ENCODE measurements at places on chromosomes 16 and 17. TPM values are rescaled to one million over a fixed set of nuclear protein-coding genes. Genes with fewer than 3 reads are reported as not detected.
A peak's percentile ranks its signal among the peaks of the same experiment; 100 is the strongest.

Gene STAC2
- 2.5 TPM for total RNA-seq

Gene CDYL2
- 5.4 TPM for total RNA-seq

Gene C17orf75
- 40.4 TPM for total RNA-seq

Gene TAX1BP3
- 79.2 TPM for total RNA-seq

Gene CTRB1
- total RNA-seq = not detected

Gene HS3ST6
- total RNA-seq = not detected

Gene PLA2G10
- 2.2 TPM for total RNA-seq

- no peaks in the 10 kb centered on the region for H3K27me3 ChIP-seq
- H3K4me3 ChIP-seq = peak overlapping the region; percentile 91
- no peaks in the 10 kb centered on the region for H3K4me1 ChIP-seq
- peak; percentile 61 for DNase-seq
- H3K27ac ChIP-seq = no peak overlapping the region
Measured at GRCh38 chr16:11796227-11797165, 562 bp downstream of the ZC3H7A start.

- no peak overlapping the region for H3K4me3 ChIP-seq
- H3K27me3 ChIP-seq = no peaks in the 10 kb centered on the region
Measured at GRCh38 chr16:61770301-61770700, 265.9 kb downstream of the CDH8 start.

GRCh38 chr17:46009681-46010596, 10.9 kb downstream of the STH start:
- DNase-seq = peak; percentile 34
- H3K4me3 ChIP-seq = no peak overlapping the region
- H3K27me3 ChIP-seq = no peaks in the 10 kb centered on the region

DNA sequence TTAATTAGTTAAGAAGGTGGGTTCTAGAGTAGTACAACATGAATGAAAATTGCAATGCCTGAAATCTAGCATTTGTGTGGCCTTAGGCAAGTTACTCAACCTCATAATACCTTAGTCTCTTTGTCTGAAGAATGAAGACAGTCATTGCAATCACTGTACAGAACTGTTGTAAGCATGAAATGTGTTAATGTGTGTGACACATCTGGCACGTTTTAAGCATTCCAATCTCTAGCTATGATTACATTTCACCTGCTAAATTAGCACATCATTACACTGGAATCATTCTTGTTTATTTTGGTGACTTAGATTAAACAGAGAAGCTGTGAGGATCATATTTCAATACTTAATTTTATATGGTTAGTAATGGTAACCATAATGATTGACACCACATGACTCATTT, 629.7 kb upstream of the KIF2B start:
- no peak overlapping the region for H3K4me3 ChIP-seq
- no peaks in the 10 kb centered on the region for H3K27me3 ChIP-seq
- DNase-seq = no peak
- no peaks in the 10 kb centered on the region for H3K4me1 ChIP-seq
- H3K36me3 ChIP-seq = no peaks in the 10 kb centered on the region
- no peak overlapping the region for H3K27ac ChIP-seq

- 0 out of 3 replicates have a peak overlapping the region, but pooled peaks have one; percentile 32 for H3K4me3 ChIP-seq
- H3K27me3 ChIP-seq = no peaks in the 10 kb centered on the region
- H3K36me3 ChIP-seq = peaks cover 58% of the 10 kb centered on the region
- H3K4me1 ChIP-seq = no peaks in the 10 kb centered on the region
Measured at GRCh38 chr16:18797746-18798145, 3.6 kb downstream of the ARL6IP1 start.

DNA sequence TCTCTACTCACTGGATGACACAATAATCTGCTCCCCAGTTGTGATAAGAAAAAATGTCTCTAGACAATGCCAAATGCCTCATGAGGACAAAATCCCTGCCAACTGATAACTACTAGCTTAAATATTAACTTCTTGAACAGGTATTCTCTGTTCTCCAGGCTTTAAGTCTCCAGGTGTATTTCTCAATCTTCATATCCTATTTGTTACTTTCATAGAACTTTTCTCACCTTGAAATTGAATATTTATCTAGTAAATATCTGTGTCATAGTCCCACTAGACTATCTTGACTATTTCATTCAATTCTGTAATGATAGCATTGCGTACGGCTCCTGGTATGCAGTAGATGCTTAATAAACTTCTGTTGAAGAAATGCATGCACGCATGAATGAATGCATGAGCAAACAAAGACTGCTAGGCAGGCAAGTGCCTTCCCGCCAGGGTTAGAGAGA, 15.9 kb downstream of the HSD17B2 start:
- no peak for DNase-seq
- H3K4me1 ChIP-seq = no peaks in the 10 kb centered on the region
- H3K4me3 ChIP-seq = no peak overlapping the region
- no peaks in the 10 kb centered on the region for H3K36me3 ChIP-seq
- 0 out of 2 replicates have a peak, but pooled peaks cover 2% of the 10 kb centered on the region for H3K27me3 ChIP-seq

DNA sequence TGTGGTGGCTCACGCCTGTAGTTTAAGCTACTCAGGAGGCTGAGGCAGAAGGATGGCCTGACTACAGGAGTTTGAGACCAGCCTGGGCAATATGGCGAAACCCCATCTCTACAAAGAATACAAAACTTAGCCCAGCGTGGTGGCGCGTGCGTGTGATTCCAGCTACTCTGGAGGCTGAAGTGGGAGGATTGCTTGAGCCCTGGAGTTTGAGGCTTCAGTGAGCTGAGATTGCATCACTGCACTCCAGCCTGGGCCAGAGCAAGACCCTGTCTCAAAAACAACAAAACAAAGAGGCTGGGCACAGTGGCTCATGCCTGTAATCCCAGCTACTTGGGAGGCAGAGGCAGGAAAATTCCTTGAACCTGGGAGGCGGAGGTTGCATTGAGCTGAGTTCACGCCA, 7.0 kb upstream of the CSNK1D start:
- peaks cover 3% of the 10 kb centered on the region for H3K4me1 ChIP-seq
- no peak overlapping the region for H3K4me3 ChIP-seq
- no peaks in the 10 kb centered on the region for H3K36me3 ChIP-seq
- no peaks in the 10 kb centered on the region for H3K27me3 ChIP-seq

DNA sequence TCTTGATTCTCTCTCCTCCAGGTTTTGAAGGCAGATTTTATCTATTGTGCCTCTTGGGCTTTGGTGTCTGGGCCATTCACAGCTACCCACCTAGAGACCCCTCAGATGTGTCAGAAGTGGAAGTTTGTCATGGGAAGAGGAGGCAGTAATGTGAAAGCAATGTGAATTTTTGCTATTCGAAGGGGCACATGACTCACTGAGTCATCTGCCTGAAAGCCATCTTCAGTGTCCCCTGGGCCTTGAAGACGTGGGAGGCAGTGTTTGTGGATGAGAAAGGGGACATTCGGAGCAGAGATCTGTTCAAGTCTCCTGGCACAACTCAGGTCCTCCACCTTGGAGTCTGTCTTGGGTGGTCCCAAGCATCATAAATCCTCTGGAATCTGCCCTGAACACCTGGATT, 530.2 kb downstream of the NPIPA7 start:
- no peaks in the 10 kb centered on the region for H3K27me3 ChIP-seq
- H3K4me1 ChIP-seq = no peaks in the 10 kb centered on the region
- DNase-seq = no peak
- no peak overlapping the region for H3K27ac ChIP-seq
- peaks cover 10% of the 10 kb centered on the region for H3K36me3 ChIP-seq
- H3K4me3 ChIP-seq = no peak overlapping the region

DNA sequence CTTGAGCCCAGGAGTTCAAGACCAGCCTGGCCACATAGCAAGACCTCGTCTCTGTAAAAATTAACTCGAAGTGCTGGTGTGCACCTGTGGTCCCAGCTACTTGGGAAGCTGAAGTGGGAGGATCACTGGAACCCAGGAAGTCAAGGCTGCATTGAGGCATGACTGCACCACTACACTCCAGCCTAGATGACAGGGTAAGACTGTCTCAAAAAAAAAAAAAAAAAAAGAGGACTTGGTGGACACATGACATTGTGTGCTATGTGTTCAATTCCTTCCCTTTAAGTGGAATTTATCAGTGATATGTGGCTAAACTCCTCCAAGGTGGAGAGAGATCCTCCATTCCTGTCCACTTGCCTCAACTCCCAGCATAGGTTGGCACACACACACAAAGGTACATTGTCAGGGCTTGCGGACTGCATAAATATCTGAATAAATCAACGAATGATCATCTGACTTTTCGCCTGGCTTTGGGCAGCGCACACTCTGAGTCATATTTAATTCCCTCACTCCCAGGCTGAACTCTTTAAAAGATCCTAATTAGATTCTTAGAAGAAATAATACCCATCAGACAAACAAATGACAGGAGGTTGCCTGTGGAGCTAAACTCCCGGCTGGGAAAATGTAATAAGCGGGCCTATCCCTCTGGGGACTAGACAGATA, 25.0 kb upstream of the SYT17 start:
- no peak overlapping the region for H3K27ac ChIP-seq
- H3K4me3 ChIP-seq = no peak overlapping the region
- H3K36me3 ChIP-seq = no peaks in the 10 kb centered on the region

GRCh38 chr16:785563-786535, 2.3 kb downstream of the RPUSD1 start:
- H3K36me3 ChIP-seq = no peaks in the 10 kb centered on the region
- H3K27me3 ChIP-seq = no peaks in the 10 kb centered on the region
- DNase-seq = peak; percentile 90
- peak overlapping the region; percentile 68 for H3K4me3 ChIP-seq
- no peaks in the 10 kb centered on the region for H3K4me1 ChIP-seq

DNA sequence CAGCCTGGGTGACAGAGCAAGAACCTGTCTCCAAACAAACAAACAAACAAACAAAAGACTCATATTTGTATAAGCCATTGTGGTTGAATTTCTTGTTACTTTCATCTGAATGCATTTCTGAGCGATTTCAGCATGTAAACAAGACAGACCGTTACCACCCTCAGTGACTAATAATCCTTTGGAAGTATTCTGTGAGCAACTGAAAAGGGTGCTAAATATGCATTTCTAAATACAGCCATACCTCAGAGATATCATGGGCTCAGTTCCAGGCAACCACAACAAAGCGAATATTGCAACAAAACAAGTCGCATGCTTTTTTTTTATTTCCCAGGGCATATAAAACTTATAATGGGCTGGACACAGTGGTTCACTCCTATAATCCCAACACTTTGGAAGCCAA, 109.0 kb downstream of the USP31 start:
- DNase-seq = no peak
- H3K4me1 ChIP-seq = no peaks in the 10 kb centered on the region
- H3K27ac ChIP-seq = no peak overlapping the region
- no peak overlapping the region for H3K4me3 ChIP-seq

GRCh38 chr16:2769100-2769529, 8.0 kb downstream of the ELOB start:
- H3K36me3 ChIP-seq = peaks cover 98% of the 10 kb centered on the region
- no peak for DNase-seq
- no peaks in the 10 kb centered on the region for H3K27me3 ChIP-seq
- H3K4me1 ChIP-seq = no peaks in the 10 kb centered on the region

DNA sequence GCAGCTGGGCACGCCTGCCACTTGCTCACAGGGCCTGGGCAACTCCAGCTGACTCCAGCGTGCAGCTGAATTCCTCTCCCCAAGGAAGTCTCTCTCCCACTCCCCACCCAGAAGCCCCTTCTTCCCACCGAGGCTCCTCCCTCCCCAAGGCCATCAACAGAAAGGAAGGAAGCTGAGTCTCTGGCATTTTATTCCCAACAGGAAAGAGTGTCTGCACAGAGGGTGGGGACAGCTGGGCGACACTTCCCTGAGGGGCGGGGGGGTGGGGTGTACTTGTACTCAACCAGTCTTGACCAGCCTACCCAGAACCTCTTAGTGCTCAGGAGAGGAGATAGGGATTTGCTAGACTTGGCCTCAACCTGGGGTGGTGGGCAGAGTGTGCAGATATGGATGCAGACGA, at the start of gene EXOC3L1:
Gene EXOC3L1, minus strand, starts transcription at position 96 of the 400 bp plus-strand sequence. CDS start 460 bp downstream, outside the sequence.
- peak within 1 kb of the TSS; percentile 59 for H3K4me3 ChIP-seq
- H3K36me3 ChIP-seq = peaks cover 24% of the 10 kb centered on the region
- H3K27me3 ChIP-seq = no peaks in the 10 kb centered on the region
- peaks cover 4% of the 10 kb centered on the region for H3K4me1 ChIP-seq

GRCh38 chr17:64400642-64401041, 10.0 kb upstream of the PECAM1 start:
- no peaks in the 10 kb centered on the region for H3K36me3 ChIP-seq
- 0 out of 2 replicates have a peak, but pooled peaks cover 2% of the 10 kb centered on the region for H3K4me1 ChIP-seq
- no peak overlapping the region for H3K4me3 ChIP-seq
- H3K27me3 ChIP-seq = no peaks in the 10 kb centered on the region
- no peak overlapping the region for H3K27ac ChIP-seq

GRCh38 chr17:74467221-74467951, 952 bp downstream of the CD300A start:
- no peaks in the 10 kb centered on the region for H3K4me1 ChIP-seq
- H3K4me3 ChIP-seq = peak overlapping the region; percentile 16
- no peak overlapping the region for H3K27ac ChIP-seq
- peak; percentile 40 for DNase-seq
- H3K36me3 ChIP-seq = no peaks in the 10 kb centered on the region
- H3K27me3 ChIP-seq = peaks cover 4% of the 10 kb centered on the region

GRCh38 chr17:68567035-68567434, 34.1 kb downstream of the FAM20A start:
- H3K27me3 ChIP-seq = no peaks in the 10 kb centered on the region
- H3K4me3 ChIP-seq = no peak overlapping the region
- no peak for DNase-seq
- H3K27ac ChIP-seq = no peak overlapping the region
- H3K36me3 ChIP-seq = no peaks in the 10 kb centered on the region

DNA sequence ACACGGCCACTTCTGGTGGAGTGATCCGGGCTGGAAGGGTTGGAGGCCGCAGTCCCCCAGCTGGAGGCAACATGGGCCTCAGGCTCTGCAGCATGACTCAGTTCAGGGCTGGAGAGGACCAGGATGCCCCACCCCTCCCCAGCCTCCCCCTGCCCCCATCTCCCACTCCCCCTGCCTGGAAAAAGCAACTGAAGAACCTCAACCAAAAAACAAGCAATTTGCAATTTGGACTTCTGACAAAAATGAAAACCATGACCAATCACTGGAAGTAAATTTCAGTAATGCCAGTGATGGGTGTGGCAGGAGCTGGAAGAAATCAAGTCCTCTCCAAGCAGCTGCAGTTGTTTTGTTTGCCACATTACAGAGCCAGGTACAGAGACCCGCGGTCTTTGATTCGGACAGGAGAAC, 6.6 kb upstream of the MIF4GD start:
- DNase-seq = no peak
- no peaks in the 10 kb centered on the region for H3K4me1 ChIP-seq
- H3K4me3 ChIP-seq = no peak overlapping the region
- H3K36me3 ChIP-seq = peaks cover 26% of the 10 kb centered on the region
- no peak overlapping the region for H3K27ac ChIP-seq
- H3K27me3 ChIP-seq = no peaks in the 10 kb centered on the region

DNA sequence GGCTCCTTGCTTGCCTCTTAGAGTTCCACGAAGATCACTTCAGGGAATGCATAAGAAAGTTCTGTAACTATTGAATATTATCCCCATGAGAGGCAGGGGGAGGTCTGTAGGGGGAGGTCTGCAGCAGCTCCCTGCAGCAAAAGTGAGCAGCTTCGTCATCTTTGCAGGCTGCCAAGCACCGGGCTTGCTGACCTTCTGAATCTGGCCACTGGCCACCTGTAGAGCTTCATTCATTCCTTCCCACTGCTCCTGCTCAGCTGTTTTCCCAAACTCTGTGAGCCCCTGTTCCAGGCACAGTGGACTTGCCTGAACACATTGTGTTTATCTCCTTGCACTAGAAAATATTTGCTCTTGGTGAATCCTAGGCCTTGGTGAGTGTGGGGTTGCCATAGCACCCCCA, 443.3 kb downstream of the HAPSTR1 start:
- DNase-seq = no peak
- H3K27ac ChIP-seq = no peak overlapping the region
- no peaks in the 10 kb centered on the region for H3K4me1 ChIP-seq
- no peak overlapping the region for H3K4me3 ChIP-seq
- H3K27me3 ChIP-seq = no peaks in the 10 kb centered on the region

GRCh38 chr16:31700530-31701388, 172.8 kb upstream of the ZNF267 start:
- H3K36me3 ChIP-seq = peaks cover 31% of the 10 kb centered on the region
- no peak for DNase-seq
- peak overlapping the region; percentile 86 for H3K4me3 ChIP-seq
- H3K27ac ChIP-seq = no peak overlapping the region
- no peaks in the 10 kb centered on the region for H3K4me1 ChIP-seq

All from H9 (cell line).